ENCODE measurements at places on chromosomes 7 and 10.
A peak's percentile ranks its signal among the peaks of the same experiment; 100 is the strongest.

- no peak for DNase-seq
Observed at GRCh38 chr7:71470830-71471229, 338.9 kb downstream of the GALNT17 start.

DNA sequence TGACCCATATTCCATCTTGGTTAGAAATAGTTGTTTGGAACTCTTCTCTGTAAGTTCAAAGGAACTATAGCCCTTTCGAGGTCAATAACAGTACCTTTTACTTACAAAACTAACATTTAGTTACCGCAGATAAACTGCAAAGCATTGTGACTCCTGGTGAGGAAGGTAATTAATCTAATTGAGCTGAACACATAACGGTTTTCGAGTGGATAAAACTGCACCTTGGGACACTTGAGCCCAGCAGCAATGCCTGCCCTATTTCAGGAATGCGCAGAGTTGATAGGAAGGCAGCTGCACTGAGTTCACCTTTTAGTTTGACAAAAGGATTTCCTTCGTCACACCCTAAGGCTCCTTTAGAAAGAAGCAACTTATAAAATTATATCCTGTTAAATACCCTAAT, 75.4 kb downstream of the JAZF1 start:
- DNase-seq: no peak

- peak; percentile 42 for DNase-seq
Observed at GRCh38 chr10:79022565-79023230, 46.1 kb upstream of the ZMIZ1 start.

GRCh38 chr7:105656922-105657521, 75.7 kb upstream of the EFCAB10 start:
- DNase-seq: peak; percentile 72

DNA sequence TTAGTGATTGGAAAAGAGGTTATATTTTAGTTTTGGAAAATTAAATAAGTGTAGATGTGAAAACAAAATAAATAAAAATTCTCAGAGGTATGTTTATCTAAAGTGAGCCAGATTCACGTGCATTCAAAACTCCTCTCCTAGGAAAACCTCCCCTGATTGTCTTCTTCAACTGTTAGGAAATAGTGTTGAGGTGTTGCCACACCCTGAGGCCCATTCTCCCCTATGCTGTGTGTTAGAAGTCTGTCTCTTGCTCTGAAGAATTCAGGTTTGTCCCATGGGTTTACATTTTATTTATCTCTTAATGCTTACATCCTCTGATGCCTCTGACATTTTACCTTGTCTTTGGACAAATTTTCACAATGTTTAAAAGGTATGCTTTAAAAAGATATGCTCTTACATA, 40.3 kb downstream of the PTPRE start:
- no peak for DNase-seq

GRCh38 chr10:118042336-118042735, 4.4 kb downstream of the RAB11FIP2 start:
- DNase-seq: no peak

- DNase-seq: no peak
Observed at GRCh38 chr7:49371771-49372170, 401.7 kb upstream of the VWC2 start.

GRCh38 chr10:110209926-110210673, 2.7 kb downstream of the MXI1 start:
- DNase-seq: peak; percentile 53

DNA sequence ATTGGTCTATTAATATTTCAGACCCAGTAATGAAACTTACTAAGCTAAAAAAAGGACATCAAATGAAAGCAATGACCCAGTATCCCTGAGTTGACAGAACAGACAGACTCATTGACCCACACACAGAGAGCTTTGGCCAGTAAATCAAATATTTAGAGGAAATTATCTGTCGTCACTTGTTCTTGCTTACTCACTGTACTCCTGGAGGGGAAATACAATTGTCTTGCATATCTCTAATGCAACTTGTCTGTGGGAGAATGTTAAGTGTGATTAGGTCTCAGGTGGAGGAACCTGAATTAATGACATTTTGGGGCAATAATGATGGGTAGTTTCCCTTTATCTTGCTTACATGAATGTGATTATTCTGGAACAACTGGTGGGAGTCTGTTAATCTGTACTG, 80.4 kb downstream of the CUBN start:
- DNase-seq: no peak

DNA sequence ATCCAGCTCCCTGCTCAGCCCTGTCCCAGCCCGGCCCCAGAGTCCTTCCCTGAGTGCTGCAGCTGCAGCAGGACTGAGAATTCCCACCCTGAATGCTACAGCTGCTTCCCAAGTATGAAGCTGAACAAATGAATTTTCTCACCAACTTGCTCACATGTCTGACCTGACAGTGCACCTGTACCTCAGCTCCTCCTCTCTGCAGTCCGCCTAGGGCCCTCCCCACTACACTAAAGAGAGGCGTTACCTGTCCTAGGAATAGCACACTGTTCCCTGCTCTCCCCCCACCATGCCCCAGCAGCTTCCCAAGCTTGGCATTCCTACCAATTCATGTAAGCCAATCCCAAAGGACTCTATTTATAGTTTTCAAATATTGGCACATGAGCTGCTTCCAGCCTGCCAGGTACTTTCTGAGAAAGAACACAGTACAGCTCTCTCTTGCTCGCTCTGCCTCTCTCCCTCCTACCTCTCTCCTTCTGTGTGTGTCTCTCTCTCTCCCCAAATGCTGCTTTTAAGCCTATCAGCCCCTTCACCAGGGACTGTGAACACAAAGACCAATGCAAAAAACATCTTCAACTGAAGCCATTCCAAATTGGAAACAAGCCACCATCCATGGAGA, 400.1 kb downstream of the TNS3 start:
- no peak for DNase-seq

GRCh38 chr7:16465469-16466361, at the start of gene SOSTDC1:
Gene SOSTDC1, minus strand, starts transcription at chr7:16465738. Its CDS starts 70 bp downstream, at chr7:16465668.
- DNase-seq: no peak

DNA sequence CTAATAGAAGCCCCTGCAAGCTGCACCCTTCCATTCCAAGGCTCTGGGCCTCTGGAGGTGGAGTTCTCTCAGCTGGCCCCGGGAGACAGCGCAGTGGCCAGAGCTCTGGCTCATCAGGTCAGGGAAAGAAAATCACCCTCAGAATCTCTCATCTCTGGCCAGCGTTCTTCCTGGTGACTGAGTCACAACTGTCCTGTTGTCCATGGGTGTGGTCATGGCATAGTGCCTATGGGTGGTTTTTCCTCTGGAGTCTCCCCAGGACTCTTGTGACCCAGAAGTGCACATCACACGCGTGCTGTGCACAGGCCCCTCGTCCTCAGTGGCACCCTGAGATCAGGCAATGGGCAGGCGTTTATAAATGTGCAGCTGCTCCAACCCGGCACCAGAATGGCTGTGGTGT, 27.4 kb upstream of the FXYD4 start:
- no peak for DNase-seq

GRCh38 chr7:6306471-6306870, 34.0 kb upstream of the CYTH3 start:
- DNase-seq: no peak

GRCh38 chr7:76357475-76358010, 1.2 kb downstream of the YWHAG start:
- DNase-seq: no peak

- DNase-seq: no peak
Observed at GRCh38 chr7:105141068-105141467, 127.1 kb downstream of the KMT2E start.

DNA sequence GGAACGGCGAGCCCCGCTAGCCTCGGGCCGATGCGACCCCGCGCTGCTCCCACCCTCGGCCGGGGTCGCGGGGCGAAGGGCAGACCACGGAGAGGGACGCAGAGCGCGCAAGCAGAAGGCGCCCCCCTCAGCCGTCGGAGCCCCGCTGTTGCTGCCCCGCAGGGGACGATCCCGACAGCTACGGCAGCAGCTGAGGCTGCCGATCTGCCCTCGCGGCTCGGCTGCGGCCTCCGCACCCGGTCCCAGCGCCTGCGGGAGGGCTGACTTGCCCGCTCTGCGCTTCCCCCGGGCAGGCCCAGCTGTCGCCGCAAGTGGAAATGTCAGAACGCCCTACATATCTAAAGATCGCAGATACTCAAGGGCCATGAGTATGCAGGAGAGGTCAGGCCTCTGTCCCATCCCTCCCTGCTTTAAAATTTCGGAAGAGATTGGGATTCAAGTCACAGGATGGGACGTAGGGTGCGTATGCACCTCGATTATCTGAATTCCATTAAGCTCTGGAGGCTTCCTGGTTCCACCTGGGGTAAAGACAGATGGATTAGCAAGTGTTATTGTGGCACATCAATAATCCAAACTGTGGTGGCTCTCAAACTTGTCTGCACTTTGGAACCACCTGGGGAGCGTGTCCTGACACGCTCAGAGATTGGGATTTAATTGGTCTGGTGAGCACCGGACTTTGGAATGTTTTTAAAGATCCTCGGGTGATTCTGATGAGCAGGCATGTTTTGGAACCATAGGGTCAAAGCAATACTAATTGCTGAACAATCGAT, at the start of gene CRPPA:
TSS of gene CRPPA (minus strand) at position 206 of the 770 bp plus-strand sequence. CDS start 216 bp downstream, outside the sequence.
- peak; percentile 70 for DNase-seq

DNA sequence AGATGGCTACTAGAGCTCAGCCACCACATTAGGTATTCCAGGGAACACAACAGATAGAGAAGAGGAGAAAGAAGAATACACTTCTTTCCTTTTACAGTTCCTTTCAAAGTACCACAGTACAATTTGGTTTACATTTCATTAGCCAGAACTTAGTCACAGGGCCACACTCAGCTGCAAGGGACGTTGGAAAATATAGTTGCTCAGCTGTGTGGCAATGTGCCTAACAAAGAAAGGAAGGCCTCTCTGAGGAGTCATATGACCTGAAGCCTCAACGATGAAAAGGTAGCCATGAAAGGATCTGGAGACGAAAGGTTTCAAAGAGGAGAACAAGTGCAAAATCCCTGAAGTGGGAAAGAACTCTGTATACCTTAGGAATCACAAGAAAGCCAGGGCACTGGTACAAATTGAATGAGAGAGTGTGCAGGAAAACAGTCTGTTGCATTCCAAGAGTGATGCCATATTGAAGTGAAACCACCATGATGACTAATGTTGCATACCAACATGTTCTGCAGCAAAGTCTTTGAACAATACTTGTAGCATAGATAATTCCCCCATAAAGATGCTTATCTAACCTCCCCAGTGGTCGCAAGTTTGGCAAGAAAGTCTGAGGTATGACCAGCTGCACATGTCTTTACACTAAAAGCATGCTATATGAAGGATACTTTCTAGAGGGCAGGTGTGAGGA, 278.9 kb downstream of the HPSE2 start:
- no peak for DNase-seq

GRCh38 chr10:31583293-31583692, 264.3 kb downstream of the ZEB1 start:
- no peak for DNase-seq

DNA sequence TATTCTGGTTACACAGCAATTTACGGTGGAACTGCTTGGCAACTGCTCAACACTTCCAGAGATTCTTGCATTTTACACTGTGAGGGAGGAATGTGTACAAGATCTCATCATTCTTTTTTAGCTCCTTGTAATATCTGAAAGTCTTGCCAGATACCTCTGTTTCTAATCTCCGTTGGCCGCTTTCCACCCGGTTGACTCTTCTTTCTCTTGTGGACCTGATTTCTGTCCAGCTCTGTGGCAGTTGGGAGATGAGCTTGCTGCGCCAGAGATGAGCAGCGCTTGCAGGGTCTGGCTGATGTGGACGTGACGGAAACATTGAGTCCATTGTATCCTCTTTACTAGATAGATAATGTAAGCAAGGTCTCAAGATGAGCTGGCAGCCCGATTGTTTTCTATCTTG, 27.6 kb downstream of the SPAG6 start:
- no peak for DNase-seq
